ENCODE measurements at places on chromosomes 1 and 21.

- no peak for DNase-seq
Observed at GRCh38 chr1:117611894-117612483, 6.1 kb downstream of the TENT5C start.

DNA sequence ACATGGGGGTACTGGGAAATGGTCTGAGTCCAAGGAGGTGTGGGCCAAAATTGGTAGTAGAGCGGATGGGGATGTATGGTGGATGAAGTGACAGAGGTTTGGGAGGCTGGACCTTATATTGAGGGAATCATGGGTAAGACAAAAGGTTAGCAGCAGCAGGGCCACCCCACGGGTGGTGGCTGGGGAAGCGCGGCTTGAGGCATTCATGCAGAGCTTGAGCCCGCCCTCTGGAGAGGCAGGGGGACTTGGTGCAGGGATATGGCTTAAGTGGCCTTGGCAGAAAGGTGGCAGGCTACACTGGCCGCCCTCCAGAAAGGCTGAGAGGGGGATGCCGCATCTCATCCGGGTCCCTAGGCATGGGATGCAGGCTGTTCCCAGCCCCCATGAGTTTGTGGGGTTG, 31.5 kb downstream of the HMGB4 start:
- no peak for DNase-seq

GRCh38 chr1:162910161-162910560, 49.2 kb upstream of the CCDC190 start:
- DNase-seq = no peak

GRCh38 chr1:99176753-99177152, 87.5 kb upstream of the PLPPR4 start:
- DNase-seq = no peak

DNA sequence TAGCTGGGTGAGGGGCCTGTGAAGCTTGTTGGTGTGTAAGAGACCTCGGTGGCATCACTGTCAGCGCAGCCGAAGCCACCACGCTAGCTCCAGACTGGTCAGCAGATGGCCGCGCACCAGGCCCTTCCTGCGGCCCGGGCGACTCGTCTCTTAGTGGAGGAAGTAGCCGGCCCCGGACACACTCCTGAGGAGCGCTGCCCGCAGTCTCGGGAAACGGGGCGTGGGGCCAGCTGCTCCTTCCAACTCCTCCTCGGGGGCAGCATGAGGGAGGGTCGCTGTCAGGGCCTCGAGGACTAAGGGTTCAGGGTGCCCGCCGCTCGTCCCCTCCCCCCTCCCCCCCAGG, 20.4 kb downstream of the H3-3A start:
- no peak for DNase-seq

DNA sequence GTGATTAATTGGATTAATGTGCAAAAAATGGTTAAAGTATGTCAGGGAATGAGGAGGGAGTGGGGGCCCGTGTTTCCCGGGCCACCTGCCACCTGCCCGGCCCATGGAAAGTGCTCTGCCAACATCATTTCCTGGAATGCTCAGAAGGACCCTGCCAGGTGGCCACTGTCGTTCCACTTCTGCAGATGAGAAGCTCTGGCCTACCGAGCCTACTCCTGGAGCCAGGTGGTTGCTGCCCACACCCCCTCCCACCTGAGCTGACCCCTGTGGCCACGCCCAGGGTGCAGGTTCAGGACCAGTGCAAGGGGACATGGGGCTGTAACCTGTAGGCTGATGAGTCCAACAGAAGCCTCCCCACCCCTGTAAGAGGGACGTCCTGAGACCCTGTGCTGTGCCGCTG, 99.7 kb downstream of the PRDM16 start:
- DNase-seq = no peak

GRCh38 chr21:28272272-28272992, 720.2 kb downstream of the LTN1 start:
- DNase-seq = no peak

DNA sequence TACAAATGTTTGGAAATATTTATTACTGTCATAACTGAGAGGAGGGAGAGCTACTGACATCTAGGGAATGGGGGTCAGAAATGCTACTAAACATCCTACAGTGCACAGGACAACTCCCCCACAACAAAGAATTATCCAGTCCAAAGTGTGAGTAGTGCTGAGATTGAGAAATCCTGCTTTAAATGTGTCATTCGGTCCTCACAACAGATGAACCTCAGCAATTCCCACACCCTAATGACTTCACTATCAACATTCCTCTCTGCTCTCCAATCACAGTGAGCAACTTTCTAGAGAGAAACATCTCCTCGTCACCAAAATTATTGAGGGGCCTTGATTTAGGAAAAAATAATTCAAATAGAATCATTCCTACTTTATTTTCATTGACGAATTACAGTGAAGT, 18.0 kb downstream of the OMA1 start:
- DNase-seq = no peak

DNA sequence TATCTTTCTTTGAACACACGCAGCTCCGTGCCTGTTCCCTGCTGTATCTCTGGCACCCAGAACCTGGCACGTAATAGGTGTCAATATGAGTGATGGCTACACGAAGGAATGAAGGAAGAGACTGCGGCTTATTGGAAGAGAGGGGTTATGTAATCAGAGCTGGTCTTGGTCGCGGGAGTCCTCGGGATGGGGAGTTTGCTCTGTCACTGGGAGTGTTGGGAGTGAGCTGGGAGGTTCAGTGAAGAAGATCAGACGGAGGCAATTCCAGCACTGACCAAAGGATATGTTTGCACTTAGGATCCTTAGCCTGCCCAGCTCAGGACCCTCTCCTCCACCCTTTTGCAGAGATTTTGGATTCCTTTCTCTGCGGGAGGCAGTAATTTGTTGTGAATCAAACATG, 709.1 kb downstream of the PTPRU start:
- no peak for DNase-seq

DNA sequence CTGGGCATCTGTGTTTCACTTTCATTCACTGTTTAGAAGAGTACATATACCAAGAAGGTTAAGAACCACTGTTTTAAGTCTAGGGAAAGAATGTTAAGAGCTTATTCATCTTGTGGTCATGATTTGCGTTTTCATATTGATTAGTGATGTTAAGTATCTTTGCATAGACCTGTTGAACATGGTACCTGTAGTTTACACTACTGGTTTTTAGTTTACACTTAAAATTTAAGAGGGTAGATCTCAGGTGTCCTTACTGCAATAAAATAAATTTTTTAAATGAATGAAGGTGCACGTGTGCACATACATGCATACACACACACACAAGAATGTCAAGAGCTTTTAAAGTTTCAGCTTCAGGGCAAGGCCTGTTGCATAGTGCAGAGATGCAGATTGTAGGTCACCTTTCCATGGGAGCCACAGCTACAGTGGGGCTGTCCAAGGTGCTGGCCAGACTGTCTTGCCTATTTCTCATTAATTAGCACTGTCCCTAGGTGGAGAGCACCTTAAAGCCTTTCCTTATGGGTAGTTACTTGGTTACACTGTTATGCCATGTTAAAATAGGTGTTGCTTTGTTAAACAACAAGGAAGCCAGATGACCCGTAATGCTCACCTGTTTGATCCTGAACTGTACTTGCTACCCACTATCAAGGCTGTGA, 543.0 kb upstream of the DAB1 start:
- DNase-seq = no peak

DNA sequence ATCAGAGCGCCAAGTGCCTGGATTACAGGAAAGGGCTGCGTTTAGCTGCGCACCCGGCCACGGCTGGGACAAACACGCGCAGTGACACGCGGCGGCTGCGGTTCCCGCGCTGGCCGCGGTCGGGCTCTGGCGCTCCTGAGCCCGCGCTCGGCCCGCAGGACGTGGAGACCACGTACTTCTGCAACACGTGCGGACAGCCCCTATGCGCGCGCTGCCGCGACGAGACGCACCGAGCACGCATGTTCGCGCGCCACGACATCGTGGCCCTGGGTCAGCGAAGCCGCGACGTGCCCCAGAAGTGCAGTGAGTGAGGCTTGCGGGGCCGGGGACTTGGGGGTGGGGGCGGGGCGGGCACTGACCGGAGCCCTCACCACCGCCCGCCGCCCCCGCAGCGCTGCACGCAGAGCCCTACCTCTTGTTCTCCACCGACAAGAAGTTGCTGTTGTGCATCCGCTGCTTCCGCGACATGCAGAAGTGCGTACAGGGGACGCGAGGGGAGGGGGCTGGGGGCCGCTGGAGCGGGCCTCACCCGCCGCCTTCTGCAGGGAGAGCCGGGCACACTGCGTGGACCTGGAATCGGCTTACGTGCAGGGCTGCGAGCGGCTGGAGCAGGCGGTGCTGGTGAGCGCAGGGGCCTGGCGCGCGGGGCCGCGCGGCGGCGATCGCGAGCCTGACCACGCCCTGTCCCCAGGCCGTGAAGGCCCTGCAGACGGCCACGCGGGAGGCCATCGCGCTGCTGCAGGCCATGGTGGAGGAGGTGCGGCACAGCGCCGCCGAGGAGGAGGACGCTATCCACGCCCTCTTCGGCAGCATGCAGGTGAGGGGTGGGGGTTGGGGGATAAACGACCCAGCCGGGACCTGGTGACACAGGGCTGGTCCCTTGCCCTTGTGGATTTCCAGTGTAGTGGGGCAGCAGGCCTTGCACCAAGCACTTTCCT, 3.1 kb downstream of the RNF207 start:
- DNase-seq = no peak

DNA sequence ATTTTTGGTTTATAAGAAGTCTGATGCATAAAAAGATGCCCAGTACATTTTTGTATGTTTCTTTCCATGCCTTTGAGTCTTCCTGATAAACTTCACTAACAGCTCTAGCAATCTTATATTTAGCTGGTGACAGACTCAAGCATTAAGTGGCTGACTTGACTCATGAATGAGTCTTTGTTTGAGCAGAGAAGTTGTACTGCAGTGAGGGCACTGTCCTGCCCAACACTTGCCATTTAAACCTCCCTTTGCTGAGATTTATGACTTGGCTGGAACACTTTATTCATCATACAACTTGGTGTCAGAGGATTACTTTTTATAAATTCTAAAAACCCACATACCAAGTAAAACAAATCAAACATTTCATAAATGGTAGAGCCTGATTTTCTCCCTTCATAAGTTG, 14.6 kb upstream of the CAMSAP2 start:
- no peak for DNase-seq

GRCh38 chr1:33008051-33008914, 28.4 kb downstream of the AK2 start:
- DNase-seq = no peak
